ENCODE measurements at places on chromosomes 13 and 19.

GRCh38 chr13:39767791-39768517 is 112.5 kb downstream of the COG6 start:
- DNase-seq = peak; percentile 60

DNA sequence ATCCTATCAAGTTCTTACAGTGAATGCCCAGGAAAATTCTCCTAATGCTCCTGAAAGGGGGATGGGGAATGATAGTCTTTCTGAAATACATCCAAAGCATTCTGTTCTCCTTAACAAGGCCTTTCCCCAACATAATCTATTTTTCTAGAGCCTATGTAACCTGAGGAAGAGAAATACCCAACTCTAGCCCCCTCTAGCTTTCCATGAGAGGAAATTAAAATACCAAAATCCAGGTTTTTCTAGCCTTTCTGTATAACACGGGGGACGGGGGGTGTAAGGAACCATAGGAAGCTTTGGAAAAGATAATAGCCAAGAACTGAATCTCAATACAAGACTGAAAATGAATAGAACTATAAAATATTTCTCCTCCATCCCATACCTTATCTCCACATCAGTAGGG is 815.9 kb downstream of the SLITRK6 start:
- no peak for DNase-seq

DNA sequence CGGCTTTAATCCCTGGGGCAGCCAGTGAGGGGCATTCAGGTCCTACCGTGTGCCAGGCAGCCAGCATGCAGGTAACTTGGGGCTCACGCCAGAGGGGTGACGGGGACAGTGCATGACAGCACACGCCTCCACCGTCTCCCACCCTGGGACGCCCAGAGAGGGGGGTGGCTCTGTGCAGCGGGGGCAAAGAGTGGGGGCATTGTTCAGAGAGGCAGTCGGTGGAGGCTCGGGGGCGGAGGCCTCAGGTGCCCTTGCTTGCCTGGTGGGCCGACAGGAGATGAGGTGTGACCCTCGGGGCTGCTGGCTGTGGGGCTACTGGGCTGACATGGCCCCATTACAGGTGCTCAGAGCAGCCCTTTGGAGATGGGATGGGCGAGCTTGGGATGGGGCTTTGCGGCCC is 18.4 kb downstream of the PLIN4 start:
- DNase-seq = no peak

DNA sequence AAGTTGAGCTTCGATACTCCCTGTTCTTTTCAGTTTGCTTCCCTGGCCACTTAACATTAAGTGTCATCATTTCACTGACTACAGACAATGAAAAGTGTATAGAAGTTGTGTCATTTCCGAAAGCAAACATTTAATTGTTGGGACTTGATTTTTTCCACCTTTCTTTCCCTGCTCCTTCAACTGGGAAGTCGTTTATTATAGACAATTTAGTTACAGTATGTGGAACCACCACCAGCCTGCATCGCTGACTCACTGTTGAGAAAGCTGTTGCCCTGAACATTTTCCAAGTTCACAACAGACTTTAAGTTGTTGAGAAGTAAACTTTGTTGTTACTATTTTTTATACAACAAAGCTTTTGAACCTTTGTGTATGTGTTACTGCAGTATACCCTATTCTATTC is 788.4 kb upstream of the PRR20A start:
- no peak for DNase-seq

DNA sequence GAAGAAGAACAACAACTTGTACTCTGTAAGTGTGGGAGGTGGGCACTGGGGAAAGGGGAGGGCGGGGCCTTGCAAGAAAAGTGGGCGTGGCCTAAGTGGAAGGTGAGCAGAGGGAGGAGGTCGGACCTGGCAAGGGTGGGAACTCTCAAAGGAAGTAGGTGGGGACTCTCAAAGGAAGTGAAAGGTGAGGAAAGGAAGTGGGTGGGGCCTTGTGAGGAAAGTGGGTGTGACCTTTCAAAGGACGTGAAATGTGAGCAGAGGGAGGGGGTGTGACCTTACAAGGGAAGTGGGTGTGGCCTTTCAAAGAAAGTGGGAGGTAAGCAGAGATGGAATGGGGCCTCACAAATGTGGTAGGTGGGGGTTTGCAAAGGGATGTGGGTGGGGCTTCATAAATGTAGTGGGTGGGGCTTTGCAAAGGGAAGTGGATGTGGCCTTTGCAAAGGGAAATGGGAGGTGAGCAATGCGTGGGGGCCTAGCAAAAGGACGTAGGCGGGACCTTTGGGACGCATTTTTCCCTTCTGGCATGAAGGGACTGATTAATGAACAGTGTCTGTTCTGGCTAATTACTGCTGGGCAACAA is 25.9 kb downstream of the ACSBG2 start:
- DNase-seq = no peak

Data from myocyte (in vitro differentiated cells).